ENCODE measurements at places on chromosomes 7 and 10.

GRCh38 chr10:72108830-72109635 lies 20.7 kb upstream of the SPOCK2 start:
- no peak for DNase-seq

DNA sequence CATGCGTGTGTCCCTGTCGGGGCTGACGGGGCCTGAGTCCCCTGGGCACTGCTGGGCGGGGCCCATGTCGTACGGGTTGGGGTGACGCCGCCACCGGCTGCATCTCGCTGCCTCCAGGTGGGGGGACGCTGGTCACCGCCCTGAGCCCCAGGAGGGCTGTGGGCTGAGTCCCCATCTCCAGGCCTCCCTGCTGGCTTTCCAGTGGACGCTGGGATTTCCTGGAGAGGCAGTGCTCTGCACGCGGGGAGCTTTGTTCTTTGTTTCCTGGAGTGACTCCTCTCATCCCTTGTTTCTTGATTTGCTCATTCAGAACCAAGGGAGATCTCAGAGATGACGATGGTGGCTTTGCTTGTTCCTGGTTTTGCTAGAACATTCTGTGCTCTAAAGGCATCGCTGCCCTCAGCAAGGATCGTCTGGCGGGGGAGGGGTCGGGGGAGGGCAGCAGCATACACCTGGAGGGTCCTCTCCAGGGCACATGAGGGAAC lies 21.0 kb downstream of the PWWP2B start:
- no peak for DNase-seq

DNA sequence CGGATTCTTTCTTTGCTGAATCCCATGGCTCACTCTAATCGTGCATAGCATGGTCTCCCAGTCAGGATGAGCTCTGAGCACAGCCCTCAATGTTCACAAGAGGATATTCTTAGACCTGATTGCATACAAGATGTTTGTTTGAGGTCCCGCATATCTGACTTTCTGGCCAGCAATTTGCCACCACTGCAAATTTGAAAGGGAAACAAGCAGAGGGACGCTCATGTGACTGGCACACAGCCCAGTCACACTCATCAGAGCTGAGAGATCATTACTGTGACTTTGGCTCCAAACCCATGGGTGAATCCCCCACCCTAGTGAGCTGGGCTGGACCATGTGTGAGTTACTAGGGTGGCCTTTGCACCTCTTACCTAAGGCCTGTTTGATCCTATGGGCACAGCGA lies 9.9 kb downstream of the TAS2R41 start:
- no peak for DNase-seq

DNA sequence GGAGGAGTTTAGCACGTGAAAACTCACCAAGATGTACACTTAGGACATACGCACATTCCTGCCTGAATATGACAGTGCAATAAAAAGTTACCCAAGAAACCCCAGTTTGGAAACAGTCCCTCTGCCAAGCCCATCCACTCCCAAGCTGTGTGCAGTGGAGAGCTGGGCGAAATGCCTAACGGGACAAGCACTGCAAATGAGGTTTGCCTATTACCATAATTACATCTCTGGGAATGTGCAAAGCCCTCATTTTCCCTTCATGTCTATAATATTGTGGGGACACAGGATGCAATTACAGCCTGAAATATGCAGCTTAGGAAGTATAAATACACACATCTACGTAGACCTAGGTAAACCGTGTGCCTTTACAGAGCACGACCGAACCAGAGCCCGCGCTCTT lies 117.5 kb downstream of the PLXNA4 start:
- no peak for DNase-seq

- DNase-seq: no peak
Observed at GRCh38 chr7:30332549-30332948, 48.2 kb downstream of the ZNRF2 start.

DNA sequence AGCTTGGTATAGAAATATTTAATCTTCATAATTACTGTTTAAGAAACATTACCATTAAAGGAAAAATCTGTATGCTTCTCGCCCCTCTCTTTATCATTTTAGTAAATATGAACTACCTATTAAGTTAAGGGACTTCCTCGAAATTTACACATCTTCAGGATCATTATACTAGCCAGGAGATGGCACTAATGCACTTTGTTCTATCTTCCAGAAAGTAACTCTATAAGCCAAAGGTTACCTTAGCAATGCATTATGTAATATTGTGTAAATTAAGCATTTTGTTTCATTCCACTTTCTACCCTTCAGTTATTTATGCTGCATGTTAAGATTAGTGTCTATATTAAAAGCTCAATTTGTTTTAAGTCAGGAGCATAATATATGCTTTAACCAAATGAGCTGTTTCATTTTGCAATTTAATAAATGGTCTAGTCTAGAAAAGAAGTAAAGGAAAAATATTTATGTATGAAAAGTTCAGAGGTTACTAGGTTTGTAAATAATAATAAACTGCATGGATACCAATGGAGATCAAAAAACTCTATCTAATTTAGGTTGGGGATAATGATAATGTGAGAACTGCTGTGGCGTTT lies 128.5 kb downstream of the ANKRD7 start:
- DNase-seq: peak; percentile 29

- peak; percentile 59 for DNase-seq
Observed at GRCh38 chr7:71735961-71736556, 604.1 kb downstream of the GALNT17 start.

- DNase-seq: no peak
Observed at GRCh38 chr7:117901089-117901797, 28.0 kb upstream of the CTTNBP2 start.

DNA sequence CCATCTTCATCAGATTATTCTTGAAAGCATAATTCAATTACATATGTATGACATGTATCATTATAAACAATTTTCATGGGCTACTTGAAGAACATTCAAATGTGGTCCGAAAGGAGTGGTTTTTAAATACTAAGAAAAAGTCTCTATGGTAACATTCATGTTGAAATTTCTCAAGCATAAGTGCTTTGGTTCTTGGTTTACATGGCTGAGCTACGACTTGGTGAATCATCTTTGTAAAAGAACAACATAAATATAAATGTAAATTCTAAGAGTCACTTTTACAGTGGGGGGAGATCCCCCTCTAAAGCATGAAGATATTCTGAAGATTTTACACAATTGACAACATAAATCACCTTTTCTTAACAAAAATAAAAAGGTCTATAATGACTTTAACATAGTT lies 118.6 kb downstream of the MAGI2 start:
- no peak for DNase-seq

GRCh38 chr7:106501605-106502580 lies 159.1 kb downstream of the CCDC71L start:
- DNase-seq: no peak

Measured in OCI-LY7 (cell line).